ENCODE measurements at places on chromosomes 11 and 22. TPM values are rescaled to one million over a fixed set of nuclear protein-coding genes. Genes with fewer than 3 reads are reported as not detected.
A peak's percentile ranks its signal among the peaks of the same experiment; 100 is the strongest.

OR5D14 gene
- total RNA-seq, result not detected

RAG1 gene
- total RNA-seq, result 2.4 TPM

GLYAT gene
- total RNA-seq, result not detected

CELF1 gene
- 90.6 TPM for total RNA-seq

PRG3 gene
- total RNA-seq, result not detected

IRAG1 gene
- total RNA-seq, result 0.21 TPM

TYR gene
- total RNA-seq, result not detected

WNT11 gene
- total RNA-seq, result 0.21 TPM

CYB5R2 gene
- 17.2 TPM for total RNA-seq

TMEM191B gene
- total RNA-seq, result 1.0 TPM

PRPF19 gene
- 112 TPM for total RNA-seq

CASP1 gene
- 0.33 TPM for total RNA-seq

GRCh38 chr11:76322540-76322939 is 58.4 kb downstream of the THAP12 start:
- no peak for DNase-seq

GRCh38 chr11:100031973-100032372 is 655.1 kb upstream of the ARHGAP42 start:
- DNase-seq, result no peak

DNA sequence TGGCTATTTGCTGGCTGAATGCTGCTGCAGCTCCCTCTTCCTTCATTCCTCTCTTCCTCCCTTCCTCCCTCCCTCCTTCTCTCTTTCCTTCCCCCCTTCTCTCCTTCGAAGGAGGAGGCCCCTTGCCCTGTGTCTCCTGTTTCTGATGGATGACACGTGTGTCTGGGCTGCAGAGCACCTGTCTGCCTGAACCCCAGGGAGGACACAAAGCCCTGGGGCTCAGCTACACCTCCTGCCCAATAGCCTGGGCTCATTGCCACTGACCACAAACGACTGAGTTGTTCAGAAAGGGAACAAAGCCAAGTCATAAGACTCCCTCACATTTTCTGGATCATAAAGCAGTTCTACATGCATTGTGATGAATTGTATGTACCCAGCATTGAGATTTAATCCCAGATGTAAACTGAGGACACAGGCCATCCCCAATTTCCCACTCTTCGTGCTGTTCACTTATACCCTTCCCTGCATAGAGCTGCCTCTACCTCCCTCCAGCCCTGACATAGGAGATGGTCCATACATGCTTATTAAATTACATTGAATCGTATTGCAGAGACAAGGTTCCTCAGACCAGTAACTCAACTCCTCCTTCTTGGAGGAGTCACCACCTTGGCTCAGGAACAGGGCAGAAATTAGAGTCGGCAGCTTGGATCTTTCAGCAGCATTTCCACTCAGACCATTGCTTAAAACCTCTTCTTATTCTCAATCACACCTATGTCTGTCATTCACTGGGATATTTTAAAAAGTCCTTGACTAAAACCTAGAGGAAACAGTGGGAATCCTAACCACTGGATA is 1.2 kb downstream of the CSRP3 start:
- peak; percentile 63 for DNase-seq

- DNase-seq, result no peak
Measured at GRCh38 chr11:119856681-119857485, 127.9 kb upstream of the NECTIN1 start.

- no peak for DNase-seq
Measured at GRCh38 chr22:29914991-29915533, 32.1 kb downstream of the MTMR3 start.

DNA sequence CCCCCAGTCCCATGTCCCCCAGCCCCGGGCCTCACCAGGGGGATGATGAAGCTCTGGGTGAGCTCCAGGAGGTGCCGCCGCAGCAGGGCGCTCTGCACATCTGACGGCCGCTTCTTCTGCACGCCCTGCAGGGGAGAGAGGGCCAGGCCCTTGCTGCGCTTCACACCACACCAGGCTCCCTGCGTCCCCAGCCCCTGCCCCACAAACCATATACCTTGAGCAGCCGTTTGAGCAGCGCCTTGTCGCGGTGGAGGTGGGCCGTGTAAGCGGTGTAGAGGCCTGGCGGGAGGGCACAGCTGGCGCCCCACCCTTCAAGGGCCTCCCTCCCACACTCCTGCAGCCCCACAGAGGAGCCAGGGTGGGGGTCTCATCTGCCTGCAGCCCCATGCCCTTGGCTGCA is 6.2 kb upstream of the PLXNB2 start:
- DNase-seq, result no peak

DNA sequence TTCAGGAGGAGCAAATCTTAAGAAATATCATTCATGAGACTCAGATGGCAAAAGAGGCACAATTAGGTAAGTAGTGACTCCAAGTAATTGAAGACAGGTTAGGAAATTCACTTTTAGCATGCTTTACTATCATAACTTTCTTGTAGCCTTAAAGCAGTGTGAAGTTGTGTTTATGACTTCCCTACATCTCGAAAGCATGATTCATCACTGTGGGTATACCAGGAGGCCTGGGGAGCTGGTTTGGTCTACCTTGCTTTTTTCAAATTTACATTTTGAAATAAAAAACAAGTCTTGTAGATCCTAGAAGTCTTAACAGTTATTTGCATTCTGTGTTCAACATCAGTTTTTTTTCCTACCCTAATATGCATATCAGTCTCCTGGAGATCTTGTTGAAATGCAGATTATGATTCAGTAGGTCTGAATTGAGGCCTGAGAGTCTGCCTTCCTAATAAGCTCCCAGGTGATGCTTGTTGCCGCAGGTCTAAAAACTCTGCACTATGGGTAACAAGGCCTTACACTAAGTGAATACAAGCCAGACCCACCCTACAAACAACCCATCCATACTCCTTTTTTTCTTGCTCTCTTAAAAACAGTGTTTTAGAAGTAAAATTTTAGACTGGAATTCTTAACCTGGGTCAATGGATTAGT is 41.4 kb downstream of the TTC17 start:
- no peak for DNase-seq

DNA sequence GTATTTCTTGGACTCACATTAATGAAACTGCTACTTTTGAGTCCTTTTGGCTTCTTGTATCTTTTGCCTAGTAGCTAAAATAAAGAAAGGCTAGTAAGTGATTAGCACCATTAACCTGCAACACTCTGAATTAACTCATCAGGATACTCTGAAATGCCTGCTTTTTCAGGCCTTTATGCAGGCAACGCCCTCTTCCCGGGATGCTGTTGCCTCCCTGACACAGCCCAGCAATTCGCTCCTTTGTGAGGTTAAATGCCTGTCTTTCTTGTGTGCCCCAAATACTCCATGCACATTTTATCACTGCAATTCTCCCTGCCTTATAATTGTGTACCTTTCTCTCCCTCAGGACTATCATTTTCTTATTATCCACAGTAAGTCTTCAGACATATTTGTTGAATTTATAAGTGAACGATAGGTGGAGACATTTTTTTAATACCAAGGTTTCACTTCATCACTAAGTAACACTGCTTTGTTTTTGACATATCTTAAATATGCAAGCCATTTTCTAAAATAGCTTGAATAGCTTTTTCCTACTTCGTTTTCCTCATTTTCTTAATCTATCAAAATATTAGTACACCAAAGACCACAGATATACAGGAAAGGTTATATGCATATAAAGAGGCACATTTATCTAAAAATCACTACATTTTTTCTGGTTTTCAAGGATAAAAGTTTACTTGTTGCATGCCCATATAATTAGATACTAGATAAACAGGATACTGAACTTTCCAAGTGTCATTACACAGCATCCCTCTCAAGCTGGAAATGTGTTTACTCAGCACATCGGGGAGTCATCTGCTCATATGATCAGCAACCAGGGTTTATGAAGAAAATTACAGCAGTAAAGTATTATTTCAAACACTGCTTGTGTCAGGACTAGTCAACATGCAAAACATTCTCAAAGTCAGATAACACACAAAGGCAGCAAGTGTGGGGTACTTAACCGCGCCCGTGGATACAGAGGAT is 48.5 kb upstream of the DDI1 start:
- DNase-seq, result no peak

- no peak for DNase-seq
Measured at GRCh38 chr11:64127267-64128072, 38.4 kb downstream of the MACROD1 start.

- no peak for DNase-seq
Measured at GRCh38 chr22:36267896-36268485, 15.1 kb downstream of the APOL1 start.

DNA sequence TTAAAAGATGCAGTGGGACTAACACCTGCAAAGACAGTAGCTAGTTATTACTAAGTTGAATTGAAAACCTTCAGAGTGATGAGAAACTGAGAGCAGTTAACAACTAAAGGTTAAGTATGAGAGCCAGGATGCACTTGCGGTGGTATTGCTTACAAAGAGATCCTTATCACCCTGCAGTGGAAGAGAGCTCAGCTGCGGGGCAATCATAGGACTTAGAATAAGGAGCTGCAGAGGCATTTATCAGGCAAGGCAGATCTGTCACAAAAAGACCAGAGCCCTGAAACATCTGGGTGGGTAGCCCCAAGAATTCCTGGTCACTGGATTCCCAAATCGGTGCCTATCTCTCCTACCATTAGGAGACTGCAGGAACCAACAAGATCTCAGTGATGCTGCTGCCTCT is 34.3 kb upstream of the CFAP300 start:
- DNase-seq, result no peak

DNA sequence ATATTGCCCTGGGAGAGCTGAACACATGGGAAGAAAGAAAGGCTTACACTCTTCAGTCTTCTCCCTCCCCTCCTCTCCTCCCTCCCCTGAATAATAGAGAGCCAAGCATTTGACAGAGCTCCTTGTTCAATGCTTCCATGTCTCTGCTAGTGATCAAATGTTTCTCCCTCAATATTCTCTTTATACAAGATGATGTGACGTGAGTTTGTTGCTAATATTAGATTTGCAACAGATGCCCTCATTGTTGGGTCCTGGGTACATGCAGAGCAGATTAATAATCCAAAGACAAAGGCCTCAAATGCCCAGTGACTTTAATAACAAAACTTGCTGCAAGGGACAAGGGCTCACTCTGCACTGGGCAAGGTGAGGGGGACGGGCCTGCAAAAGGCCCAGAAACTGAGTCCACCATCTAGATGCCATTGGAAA is 7.1 kb upstream of the ENDOD1 start:
- DNase-seq, result no peak

DNA sequence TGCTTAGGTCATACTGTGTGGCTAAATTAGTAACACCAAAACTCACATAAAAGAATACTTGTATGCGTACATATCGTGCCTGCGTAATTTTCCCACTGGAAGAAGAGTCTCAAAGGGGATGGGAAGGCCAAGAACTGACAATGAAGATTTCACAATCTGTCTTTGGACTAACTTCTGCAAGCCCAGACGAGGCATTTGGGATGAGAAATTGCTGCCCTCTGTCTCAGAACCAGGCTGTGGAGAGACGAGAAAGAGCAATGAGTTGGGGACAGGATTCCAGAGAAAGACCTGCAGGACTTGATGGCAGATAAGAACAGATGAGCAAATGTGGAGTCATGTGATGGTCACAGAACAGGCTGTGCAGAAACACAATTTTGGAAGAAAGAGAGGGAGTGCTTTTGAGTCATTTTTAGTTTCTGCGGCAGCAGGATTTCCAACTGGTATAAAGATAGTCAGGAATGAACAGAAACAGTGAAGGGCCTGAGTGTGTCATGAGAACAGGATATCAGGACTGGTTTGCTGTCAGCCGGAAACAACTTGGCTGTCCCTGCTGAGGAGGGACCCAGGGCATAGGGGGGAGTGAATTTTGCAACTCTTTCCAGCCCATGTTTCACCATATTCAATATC is 82.7 kb upstream of the CTSC start:
- no peak for DNase-seq

DNA sequence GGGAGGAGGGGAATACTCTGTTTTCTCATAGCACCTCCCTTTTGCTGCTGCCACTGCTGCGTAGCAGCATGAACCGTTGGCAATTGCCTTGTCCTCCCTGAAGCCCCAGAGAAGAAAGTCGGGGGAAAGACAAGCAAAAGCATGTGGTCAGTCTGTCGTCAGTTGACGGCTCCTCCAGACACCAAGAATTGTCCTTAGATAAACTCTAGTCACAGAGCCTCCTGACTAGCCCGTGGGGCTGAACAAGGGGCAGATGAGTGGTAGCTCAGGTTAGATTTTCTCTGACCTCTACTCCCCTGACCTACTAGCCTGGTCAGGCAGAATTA is 126.4 kb upstream of the HSD17B12 start:
- DNase-seq, result no peak

GRCh38 chr11:126819194-126819593 is 181.4 kb downstream of the KIRREL3 start:
- DNase-seq, result no peak

GRCh38 chr11:103980108-103980507 is 56.3 kb upstream of the DDI1 start:
- no peak for DNase-seq

DNA sequence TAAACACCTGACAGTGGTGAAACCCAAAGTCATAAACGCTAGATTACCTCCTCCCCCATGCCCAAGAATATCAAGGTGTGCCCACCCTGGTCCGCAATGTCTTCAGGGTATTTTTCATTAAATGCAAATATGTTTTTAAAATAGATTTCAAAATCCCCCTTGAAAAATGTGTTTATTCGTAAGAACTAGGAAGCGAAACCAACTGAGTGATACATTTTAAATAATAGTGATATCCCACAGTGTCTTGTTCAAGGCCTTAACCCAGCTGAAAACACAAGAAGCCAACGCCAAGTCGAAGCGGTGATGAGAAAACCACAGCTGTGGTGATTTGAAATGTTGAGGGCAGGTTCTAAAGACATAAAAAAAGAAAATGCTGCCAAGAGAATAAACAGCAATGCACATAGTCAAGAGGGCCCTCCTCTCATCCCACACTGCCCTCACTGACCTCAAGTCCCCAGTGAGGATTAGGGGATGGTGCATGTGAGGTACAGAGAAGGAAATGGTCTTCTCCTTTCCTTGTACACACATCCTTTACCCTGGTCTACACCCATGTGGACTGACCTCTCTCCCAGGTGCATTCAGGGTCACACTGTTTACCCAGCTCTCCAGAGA is 25.5 kb downstream of the KCNJ1 start:
- no peak for DNase-seq

DNA sequence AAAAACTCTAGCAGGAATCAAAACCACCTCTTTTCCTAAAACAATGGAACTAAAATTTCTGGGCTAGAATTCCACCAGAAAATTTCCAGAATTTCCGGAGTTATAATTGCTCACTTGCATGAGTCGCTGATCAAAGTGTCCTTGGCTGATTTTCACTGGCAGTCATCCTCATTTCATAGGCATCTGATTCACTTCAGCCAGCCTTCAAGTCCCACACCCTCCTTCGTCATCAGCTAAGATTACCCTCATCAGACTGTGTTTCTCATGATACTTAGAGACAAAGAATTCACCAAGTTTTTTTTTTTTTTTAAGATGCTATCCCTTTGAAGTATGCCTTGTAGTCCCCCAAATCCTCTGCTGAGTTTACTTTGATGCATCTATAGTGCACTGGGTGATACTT is 71.5 kb upstream of the RAB38 start:
- DNase-seq, result peak; percentile 55

- DNase-seq, result no peak
Measured at GRCh38 chr11:72721689-72722049, 30.5 kb downstream of the ARAP1 start.
